ENCODE measurements at places on chromosomes 3 and 15. TPM values are rescaled to one million over a fixed set of nuclear protein-coding genes. Genes with fewer than 3 reads are reported as not detected.

- no peak for DNase-seq
These were observed 8.0 kb downstream of the NFKBIZ start for GRCh38 chr3:101857301-101857741.

DNA sequence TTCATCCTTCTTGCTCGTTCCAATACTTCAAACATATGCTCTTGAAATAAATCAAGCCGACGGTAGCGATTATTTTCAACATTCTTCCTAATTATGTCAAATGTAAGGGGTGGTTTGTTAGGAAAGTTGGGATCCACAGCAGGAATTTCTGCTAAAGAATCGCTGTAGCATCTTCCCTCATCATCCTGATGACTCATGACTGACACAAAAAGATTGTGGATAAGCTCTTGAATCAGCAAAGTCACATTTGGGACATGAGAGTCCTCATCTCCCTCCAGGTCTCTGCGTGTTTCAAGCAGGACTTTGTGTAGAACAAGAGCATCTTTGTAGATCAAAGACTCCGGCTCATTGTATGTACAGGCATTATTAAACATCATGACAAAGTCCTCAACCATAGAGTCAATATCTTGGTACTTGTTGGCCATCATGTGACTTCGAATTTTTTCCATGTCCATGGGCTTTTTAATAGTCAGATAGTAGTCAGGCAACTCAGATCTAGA, 73.0 kb downstream of the UQCC5 start:
- no peak for DNase-seq

Gene TAGLN3
- total RNA-seq, result not detected

- DNase-seq, result no peak
These were observed 4.3 kb downstream of the CHAC1 start for GRCh38 chr15:40957581-40958051.

Gene CDHR4
- 0.16 TPM for total RNA-seq

DNA sequence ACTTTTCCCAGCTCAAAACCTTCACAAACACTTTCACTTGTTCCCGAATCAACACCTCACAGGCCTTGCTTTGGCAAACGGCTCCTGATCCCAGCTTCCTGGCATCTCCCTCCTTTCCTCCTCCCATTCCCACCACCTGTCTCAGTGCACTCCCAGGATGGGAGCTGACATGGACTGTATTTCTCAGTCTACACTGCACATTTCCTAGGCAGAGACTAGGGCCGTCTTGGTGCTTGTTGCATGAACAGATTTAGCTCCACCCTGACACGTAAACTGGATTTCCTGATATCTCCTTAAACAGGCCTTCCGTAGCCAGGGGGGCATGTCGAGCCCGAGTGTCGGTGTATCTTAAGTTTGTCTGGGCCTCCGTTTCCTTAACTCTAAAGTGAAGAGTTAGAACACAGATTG, 790 bp upstream of the WHAMM start:
- no peak for DNase-seq

GRCh38 chr15:34597316-34597715, 13.9 kb upstream of the GOLGA8B start:
- no peak for DNase-seq

All from activated CD8-positive, alpha-beta memory T cell treated with anti-CD3 and anti-CD28 coated beads, Interleukin-2, amount 10 ng/mL, durations not matched to agents 7 days and 5 days (primary cell).